ENCODE measurements at places on chromosomes 7 and 10.

DNA sequence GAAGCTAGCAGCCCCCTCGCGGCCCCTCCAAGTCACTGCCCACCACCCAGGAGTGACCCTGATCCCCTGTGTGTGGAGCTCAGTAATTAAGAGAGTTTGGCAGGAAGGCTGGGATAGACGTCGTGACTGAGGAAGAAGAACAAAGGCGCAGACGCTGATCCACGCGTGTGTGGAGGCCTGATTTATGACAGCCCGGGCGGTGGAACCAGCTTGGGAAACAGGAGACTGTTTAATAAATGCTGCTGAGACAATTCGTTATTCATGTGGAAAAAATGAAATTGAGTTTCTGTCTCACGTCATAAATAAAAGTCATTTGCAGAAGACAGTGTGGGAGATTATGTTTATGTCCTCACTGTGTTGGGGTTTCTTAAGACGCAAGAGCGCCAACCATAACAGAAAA, 130.8 kb downstream of the ELFN1 start:
- no peak for DNase-seq

DNA sequence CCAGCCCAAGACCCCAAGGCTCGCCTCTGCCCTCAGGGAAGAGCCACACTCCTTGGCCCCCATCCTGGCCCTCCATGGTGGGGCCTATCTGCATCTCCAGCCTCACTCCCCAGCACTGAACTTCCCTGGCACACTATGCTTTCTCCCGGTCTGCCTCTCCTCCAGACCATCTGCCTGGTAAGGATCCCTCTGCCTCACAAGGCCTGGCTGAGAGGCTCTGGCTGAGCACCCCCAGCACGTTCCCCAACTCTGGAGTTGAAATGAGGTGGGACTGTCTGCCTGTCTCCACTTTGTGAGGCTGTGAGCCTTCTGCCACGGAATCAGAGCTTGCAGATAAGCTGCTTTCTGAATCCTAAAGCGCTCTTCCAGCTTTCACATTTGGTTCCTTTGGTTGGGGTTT, 220.7 kb downstream of the TNS3 start:
- DNase-seq: no peak

GRCh38 chr10:114908896-114909295, 29.1 kb upstream of the TRUB1 start:
- DNase-seq: no peak

GRCh38 chr10:49149881-49150280, 16.1 kb upstream of the FAM170B start:
- no peak for DNase-seq

DNA sequence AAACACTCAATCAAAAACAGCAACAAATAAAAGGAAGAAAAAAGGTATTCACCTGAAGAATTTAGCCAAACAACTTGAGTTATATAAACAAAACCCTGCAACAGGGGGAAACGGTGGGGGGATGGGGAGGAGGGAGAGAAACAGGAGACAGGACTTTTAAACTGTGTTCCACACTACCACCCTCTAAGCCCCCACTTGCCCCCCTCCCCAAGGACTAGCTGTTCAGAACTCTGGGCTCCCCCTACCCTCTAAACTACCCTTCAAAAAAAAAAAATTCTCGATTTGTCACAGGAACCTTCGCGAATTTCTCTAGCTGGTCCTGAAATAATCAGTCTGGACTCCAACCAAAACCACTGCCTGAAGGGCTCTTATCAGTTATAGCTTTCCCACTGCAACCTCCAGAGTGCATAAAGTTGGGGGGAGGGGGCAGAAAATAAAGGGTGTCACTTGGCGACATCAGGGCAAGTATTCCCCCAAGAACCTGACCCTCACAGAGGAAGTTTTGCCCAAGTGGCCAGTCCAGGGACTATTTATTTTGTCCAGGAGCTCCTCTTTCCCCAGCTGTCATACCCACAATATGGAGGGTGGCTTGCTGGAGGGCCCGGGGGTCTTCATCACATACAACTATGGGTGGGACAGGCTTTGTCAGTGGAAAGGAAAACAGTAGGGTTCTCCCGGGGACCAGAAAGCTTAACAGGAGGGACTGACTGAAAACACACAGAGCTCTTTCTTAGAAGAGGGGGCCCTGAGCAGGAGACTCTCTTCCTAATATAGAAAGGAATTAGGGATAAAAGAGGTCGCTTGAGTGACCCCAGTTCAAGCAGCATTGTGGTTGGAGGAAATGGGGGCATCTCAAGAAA, 1.3 kb downstream of the UBE2H start:
- peak; percentile 31 for DNase-seq

All from CD4-positive, alpha-beta T cell treated with Interferon alpha-2 for 1 hour (primary cell).